ENCODE measurements at places on chromosomes 1 and 21.

DNA sequence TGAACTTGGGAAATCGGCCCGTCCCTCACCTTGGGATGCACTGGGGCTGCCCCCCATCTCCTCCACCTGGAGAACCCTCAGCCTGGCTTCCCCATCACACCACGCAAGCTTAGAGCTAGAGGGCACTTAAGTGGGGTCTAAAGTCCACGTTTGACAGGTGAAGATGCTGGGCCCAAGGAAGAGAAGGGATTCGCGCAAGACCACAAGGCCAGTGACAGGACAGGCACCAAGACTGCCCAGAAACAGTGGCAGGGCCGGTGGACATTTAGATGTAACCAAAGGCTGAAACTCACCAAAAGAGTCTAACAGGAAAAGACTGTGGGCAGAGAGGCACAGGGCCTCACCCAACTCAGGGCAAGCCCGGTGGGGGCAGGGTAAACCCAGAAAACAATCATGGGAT is 130.8 kb upstream of the EDN2 start:
- DNase-seq: no peak

DNA sequence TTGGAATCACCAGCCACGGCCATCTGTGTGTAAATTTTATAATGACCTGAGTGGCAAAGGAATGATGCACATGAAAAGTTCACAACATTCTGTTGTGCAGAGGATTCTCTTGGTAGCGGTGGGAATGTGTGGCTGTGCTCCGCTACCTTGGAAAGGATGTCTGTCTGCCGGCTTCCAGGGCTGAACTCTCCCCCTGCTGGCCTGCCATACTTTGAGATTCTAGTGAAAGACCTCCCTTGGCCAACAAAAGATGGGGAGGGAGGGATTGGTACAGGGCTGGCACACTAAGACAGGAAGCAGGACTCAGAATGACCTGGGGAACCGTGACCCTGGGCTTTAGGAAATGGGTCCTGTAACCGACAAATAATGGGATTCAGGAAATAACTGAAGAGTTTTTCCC is 194.5 kb upstream of the PLD5 start:
- DNase-seq: no peak

- no peak for DNase-seq
Measured at GRCh38 chr1:228542981-228543380, 55.8 kb downstream of the RNF187 start.

DNA sequence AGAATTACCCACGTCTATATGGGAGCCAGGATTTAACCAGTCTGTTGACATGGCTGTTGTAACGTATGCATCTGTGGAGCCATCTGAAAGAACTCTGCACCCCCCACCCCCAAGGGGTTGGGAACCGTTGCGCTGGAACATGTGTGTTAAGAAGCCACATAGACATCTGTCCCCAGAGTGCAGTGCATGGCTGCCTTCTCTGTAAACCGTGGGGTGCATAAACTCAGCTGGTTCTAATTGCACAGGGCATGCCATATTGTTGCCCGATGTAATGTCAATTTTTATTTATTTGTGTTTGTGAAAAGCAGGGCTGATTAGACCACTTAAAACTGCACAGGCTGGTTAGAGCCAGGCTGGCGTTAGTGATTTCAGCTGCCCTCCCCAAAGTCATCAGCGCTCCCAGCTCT is 70.1 kb upstream of the ROR1 start:
- no peak for DNase-seq

DNA sequence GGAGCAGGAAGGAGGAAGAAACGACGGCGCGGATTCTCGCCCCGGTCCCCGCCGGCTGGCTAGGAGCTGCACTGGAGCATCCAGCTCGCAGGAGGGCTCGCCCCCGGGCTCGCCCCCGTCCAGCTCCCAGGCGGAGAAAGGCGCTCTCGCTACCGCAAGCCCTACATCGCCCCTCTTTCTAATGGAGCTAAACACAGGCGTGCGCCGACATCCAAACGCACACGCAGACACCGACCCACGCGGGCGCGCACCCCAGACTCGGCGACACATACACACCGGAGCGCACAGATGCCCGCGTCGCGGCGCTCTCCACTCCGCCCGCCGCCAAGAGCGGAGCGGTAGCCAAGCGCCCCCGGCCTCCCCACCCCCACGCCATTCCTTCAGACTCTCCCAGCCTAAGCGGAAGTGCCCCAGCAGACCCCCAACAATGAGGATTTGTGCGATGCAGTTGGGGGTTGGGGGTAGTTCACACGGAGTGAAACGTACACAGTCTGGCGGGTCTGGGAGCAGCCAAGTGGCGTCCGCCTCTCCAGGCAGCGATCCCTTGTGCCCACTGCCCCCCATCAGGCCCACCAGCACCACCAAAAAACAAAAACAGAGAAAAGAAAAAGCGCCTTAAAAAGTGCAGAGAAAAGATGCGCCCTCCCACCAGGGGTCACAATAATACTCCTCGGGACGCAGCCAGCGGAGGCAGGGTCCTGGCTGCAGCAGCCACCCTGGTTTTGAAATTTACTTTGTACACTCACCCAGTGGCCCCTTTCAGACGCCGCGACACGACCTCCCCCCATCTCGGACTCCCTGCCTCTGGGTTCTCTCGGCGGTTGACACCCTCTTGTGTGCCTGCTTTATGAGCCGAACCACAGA is 1.4 kb downstream of the DAB1 start:
- DNase-seq: no peak

DNA sequence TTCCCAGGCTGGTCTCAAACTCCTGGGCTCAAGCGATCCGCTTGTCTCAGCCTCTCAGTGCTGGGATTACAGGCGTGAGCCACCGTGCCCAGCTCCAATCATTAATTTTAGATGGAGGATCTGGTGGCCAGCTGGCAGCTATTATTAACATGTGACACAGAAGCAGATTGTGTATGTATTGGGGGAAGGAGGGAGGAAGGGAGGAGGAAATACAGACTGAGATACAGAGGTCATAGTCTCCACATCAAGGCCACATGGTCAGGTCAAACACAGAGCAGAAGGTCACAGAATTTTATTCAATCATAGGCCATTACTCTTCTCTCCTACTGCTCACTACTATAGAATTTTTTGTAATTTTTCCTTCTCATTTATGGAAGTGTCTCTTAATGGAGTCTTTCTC is 57.9 kb upstream of the ADORA3 start:
- no peak for DNase-seq

GRCh38 chr1:212607206-212607912 is 1.2 kb upstream of the ATF3 start:
- peak; percentile 55 for DNase-seq

DNA sequence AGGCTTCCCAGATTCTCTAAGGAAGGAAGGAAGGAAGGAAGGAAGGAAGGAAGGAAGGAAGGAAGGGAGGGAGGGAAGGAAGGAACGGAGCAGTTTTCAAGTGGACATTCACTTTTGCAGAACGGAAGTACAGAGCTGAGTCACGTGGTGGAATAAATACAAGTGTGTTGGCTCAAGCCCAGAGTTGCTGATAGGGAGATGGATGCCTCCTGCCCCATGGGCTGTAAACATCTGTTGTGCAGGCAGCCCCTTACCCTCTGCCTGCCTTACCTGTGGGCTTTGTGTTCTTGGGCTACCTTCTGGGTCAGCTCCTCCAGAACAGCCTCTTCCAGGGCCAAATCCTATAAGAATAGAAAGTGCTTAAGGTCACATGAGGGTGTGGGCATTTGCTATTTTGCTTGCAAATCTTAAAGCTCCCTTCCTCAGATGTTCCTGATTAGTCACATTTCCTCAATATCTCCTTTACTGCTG is 121.7 kb downstream of the SMYD2 start:
- no peak for DNase-seq

DNA sequence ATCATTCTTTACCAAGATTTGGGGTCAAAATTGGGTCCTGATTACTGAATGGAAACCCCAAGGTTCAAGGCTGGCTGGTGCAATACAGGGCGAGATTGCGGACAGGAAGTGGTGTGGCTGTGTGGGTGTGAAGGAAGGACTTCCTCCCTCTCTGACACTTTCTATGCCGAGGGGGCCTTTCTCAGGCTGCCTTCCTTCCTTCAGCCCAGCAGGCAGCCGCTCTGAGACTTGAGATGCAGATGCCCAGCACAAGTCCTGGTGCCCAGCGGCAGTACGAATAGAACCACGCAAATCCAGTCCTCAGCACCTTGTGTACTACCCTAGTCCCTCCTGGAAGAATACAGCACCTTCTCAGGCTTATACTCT is 16.3 kb downstream of the BATF3 start:
- peak; percentile 65 for DNase-seq

- no peak for DNase-seq
Measured at GRCh38 chr21:44999972-45000636, 60.3 kb downstream of the SLX9 start.

GRCh38 chr1:234900595-234900994 is 228.0 kb downstream of the TOMM20 start:
- no peak for DNase-seq

GRCh38 chr1:11795238-11795890 is 10.4 kb downstream of the MTHFR start:
- DNase-seq: no peak

DNA sequence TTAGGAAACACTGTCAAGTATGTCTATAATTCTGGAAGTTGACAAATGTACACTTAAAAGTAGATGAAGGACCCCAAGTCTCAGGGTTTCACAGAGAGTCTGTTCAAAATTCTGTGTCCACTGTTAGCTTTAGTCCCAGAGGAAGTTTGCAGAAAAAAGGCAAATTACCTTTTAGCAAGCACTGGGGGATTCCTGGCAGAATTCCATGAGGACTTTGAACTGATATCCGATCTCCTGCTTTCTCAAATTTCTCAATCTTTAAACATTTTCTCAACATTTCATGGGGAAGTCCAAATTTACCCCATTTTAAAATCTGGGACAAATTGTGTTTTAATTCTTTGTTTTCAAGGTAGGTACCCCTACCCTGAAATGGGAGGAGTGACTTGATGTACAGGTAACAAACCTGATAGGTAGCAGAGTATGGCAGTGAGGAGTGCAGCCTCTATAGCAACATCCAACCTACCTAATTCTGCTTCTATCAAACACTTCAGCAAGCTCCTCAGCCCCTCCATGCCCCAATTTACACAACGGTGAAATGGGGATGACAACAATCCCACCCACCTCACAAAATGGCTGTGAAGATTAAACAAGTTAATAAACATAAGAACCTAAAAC is 344.9 kb downstream of the OMA1 start:
- no peak for DNase-seq

GRCh38 chr1:36751525-36751924 is 268.8 kb upstream of the CSF3R start:
- DNase-seq: no peak

GRCh38 chr1:20136249-20136648 is 2.9 kb upstream of the PLA2G2F start:
- DNase-seq: no peak

GRCh38 chr1:64459743-64460142 is 10.2 kb upstream of the CACHD1 start:
- no peak for DNase-seq

All from CD4-positive, alpha-beta T cell treated with Interleukin-4 for 1 hour (primary cell).